ENCODE measurements at places on chromosomes 6 and 20.

DNA sequence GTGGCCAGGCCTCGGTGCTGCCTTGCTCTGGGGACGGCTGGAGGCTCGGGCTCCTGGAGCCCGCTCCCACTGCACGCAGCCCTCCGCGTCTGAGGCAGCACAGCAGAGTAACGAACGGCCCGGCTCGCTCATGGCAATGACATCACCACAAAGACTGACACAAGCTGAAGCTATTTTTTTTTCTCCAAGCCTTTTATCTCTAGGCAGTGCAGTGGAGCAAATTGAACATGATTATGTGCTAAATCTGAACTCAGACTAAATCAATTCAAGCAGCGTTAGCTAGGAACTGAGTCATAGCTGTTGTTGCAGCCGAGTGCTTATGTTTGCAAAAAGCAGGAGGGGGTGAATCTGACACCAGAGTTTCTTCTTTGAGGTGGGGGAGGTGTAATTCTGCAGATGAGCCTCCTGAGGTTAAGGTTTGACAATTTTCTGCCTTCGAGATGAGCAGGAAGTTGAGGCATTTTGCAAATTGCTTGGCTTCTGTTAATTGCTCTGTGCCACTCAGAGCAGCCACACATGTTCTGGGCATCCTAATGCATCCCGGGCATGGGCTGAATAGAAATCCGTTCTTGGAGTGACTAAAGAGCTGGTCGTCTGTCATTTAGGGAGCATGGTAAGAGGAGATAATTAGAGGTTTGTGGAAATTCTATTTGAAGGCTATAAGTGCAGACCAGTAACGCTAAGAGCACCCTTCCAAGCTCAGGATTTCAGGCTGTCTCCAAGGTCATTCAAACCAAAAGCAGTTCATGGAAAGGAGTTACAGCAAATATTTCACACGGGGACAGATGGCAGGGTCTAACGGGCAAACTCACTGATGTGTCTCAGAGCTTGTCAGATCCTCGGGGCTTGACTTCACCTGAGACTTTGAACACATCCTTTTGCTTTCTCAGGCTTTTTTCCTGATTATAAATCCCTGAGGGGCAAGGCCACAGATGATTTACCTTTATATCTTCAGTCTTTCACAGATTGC, 155.1 kb upstream of the ENPP5 start:
- no peak for DNase-seq

GRCh38 chr6:37077191-37077904, 71.9 kb downstream of the FGD2 start:
- no peak for DNase-seq

GRCh38 chr6:43773050-43773979, 3.3 kb downstream of the VEGFA start:
- peak; percentile 16 for DNase-seq

DNA sequence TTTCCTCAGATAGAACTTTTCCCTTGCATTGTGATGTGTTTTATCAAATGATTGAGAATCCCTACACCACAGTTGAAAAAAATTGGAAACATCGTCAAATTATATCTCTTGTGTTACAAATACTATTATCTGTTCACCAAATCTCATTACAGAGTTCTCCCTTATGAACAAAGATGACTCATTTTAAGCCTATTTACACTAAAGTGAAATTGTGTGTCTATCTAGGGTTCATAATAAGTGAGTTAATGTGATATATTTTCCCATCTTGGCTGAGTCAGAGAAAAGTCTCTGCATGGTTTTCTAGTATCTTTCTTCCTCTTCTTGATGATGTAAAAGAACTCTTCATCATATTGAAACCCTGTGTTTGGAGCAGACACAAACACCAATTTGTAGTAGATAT, 1263.3 kb upstream of the EYS start:
- no peak for DNase-seq

- no peak for DNase-seq
Measured at GRCh38 chr6:25359891-25360290, 80.7 kb downstream of the CARMIL1 start.

- DNase-seq: no peak
Measured at GRCh38 chr6:31851485-31851832, 11.2 kb downstream of the NEU1 start.

DNA sequence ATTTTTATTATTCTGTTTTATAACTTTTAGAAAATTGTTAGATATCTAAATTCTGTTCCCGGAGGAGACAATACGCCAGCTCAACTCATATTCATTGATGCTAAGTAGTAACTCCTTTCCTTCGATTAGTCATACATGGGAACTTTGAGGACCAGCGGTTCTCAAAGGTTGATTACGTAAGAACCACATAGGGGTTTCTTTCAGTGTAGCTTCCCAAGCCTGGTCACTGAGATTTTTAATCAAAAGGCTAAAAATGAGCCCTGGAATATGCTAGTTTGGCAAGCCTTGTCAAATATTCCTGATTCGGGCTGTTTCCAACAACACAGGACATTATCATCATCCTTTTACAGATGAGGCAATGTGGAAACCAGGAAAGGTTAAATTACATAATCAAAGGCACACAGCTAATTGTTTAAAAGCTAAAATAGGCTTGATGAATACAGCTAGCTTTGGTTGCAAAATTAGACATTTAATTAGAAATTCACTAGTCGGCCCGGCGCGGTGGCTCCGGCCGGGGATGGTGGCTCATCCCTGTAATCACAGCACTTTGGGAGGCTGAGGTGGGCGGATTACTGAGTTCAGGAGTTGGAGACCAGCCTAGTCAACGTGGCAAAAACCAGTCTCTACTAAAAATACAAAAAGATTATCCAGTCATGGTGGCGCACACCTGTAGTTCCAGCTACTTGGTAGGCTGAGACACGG, 14.6 kb upstream of the MEI4 start:
- no peak for DNase-seq

DNA sequence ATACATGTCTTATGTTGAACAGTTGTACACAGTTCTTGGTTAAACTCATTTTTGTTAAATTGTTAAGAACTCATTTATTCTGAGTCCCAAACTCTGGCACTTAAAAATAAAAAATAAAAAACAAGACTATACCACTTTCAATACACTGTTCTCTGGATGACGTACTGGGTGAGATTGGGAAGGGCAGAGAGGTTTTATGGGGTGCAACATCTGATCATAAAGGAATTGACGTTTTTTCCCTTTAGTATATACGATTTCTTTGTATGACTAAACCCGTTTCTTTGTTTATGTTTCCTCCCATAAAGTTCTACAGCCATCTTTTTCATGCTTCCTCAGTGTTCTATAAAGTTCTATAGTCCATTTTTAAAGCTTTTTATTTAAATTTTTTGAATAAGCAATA, 69.1 kb downstream of the TRMT11 start:
- DNase-seq: no peak

- DNase-seq: no peak
Measured at GRCh38 chr6:169092375-169092774, 161.3 kb downstream of the THBS2 start.

- DNase-seq: no peak
Measured at GRCh38 chr20:46970937-46971630, 76.4 kb downstream of the EYA2 start.

DNA sequence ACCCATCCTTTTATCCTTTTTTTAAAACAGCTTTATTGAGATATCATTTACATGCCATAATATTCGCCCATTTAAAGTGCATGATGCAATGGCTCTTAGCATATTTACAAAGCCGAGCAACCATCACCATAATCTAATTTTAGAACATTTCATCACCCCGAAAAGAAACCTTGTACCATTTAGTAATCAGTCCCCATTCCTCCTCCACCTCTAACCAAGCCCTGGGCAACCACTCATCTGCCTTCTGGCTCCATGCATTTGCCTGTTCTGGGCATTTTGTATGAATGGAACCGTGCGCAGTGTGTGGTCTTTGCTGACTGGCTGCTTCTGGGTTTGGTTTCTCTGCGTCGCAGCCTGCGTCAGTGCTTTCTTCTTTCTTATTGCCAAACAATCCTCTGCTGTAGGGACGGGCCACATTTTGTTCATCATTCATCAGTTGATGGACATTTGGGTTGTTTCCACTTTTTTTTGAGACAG, 10.2 kb upstream of the EEF1A2 start:
- DNase-seq: no peak

GRCh38 chr6:74991573-74992332, 214.1 kb downstream of the COL12A1 start:
- no peak for DNase-seq

DNA sequence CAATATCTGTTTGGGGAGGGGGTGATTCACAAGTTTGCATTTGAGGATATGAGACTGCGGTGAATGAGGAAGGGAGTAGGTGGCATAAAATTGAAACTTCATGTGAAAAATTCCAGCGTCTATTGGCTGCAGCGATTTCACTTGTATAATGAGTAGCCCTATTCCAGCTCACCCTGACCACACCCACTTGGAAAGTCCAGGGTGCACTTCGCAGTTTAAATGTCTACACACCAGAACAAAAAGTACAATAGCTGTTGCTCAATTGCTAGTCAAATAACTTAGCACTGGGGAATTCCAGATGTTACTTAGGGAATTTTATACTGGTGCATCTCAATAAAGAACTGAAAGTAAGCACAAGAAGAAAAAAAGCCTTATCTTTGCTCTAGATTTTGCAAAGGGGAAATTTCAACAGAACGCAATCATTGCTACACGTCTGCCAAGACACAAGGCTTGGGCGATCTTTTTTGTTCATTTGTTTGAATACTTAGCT, 6.3 kb downstream of the TNFAIP3 start:
- peak; percentile 62 for DNase-seq

- no peak for DNase-seq
Measured at GRCh38 chr20:31666258-31667042, 28.7 kb downstream of the COX4I2 start.

GRCh38 chr6:3001773-3002293, 2.1 kb downstream of the NQO2 start:
- no peak for DNase-seq

- DNase-seq: no peak
Measured at GRCh38 chr20:58787211-58788005, 63.3 kb downstream of the GNAS-AS1 start.

GRCh38 chr6:4861564-4861963, 85.4 kb downstream of the CDYL start:
- DNase-seq: no peak

All from stimulated activated CD8-positive, alpha-beta memory T cell treated with anti-CD3 and anti-CD28 coated beads, Interleukin-7, amount 100 ng/mL, for 24 hours (primary cell).